ENCODE measurements at places on chromosomes 12 and 14.

- no peak for DNase-seq
Measured at GRCh38 chr12:32331133-32331532, 68.2 kb upstream of the FGD4 start.

DNA sequence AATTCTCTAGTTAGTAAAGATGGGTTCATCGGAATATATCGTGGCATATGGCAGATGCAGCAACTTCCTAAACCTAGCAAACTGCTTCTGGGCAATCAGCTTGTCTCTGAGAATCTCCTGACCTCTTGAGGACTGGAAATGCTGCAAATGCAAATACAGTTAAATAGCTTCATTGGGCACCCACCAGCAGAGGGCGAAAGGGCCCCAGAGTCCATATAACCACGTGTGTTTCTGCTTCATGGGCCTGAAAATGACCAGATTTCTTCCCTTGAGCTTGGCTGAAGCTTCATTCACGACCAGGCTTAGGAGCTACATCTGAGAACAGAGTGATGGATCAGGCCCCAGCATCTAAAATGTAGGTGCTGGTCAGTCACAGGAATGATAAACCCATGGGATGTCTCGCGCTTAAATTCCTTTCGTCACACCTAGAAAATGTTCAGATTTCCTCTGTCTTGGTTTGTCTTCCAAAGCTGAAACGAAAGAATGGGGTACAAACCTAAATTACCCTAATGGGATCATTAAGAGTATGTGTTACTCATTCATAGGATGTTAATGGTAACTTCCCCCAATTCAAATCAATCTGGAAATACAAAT, 1482.5 kb upstream of the TMEM132C start:
- no peak for DNase-seq

DNA sequence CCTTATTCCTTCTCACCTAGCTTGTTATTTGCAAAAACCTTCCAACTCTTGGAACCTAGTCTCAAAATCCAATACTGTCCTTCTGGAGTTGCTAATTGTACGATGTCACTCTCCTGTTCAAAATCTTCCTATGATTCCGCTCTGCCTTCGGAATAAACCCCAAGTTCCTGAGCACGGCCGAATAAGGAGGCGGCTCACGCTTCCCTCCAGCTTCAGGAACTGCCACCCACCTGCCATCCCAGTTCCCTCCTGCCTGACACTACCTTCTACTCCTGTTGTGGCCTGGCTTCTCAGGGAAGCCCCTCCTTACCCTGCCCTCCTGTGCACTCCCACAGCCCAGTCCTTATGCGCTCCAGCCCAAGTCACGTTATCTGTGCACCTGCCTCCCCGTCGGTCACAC, 73.2 kb downstream of the SETD3 start:
- no peak for DNase-seq

GRCh38 chr14:75547552-75548250, 25.4 kb downstream of the BATF start:
- no peak for DNase-seq

DNA sequence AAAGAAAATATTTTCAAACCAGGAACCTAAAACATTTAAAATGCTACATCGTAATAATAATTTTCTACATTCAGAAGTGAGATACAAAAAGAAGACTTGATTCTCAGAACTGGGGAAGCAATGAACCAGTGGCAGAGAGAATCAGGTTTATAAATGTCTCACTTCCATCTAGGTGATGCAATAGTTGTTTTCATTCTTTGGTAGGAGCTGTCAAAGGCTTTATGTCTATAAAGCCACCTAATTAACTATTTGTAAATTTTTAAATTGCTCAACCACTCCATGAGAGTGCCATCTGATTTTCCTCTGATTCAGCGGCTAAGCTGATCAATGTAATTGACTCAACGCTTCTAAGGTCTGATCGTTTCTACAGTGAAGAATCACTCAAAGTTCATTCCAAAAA, 66.1 kb downstream of the ARMH4 start:
- DNase-seq = no peak

- DNase-seq = no peak
Measured at GRCh38 chr14:53564870-53565269, 391.8 kb downstream of the BMP4 start.
